ENCODE measurements at places on chromosomes 4 and X.

- no peak for DNase-seq
Observed at GRCh38 chr4:147833254-147833653, 101.4 kb downstream of the ARHGAP10 start.

DNA sequence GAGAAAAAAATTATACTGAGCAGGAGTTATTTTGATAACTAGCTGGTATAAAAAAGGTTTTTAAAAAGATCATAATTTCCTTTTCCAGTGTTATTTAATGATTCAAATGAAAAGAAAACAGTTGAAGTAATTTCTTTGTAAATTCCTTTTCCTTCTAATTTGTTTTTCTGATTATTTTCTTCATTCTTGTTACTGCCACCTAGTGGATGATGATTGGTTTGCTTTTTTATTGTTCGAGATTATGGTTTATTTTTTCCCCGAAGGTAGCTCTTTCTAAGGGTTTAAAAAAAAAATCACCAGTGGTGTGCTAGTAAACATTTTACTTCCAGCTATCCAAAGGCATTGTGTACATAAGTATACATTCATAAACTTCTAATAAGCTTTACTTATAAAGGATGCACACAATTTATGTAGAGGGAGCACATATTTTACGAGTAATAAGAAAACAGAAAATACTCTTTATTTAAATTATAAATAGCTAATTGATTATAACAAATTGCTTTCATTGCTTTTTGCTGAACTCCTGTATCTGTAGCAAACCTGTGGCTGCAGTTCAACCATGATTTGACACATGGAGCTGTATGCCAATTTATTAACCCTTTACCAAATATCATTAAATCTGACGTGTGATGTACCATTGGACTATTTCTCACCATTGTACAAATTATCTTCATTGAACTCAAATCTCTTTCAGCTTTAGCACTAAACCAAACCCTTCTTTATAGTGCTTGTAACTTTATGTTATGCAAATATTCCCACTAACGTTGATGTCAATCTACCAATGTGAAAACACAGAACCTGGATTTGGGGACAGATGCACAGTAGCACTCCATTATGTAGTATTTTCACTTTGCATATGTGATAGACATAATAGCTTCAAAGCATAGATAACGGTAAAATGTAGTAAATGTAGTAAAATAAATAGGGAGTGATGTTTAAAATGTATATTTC lies 97.8 kb upstream of the ANK2 start:
- peak; percentile 34 for DNase-seq

DNA sequence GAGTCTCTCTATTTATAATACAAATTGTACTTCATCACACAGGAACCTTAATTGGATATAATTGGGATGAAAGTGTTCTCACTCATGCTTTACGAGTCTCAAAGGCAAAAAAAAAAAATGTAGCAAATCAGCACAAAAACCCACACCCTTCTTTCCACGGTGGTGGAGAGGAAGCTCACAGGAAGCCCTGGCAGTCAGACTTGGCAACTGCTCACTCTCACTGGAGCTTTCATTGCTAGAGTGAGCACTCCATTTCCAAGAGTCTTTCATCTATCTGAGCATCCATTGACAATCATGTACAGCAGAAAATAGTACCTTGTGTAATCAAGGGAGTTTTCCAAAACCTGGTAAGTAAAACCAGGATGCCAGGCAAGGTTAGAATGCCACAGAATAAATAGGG lies 2159.4 kb upstream of the AGA start:
- no peak for DNase-seq

- DNase-seq = no peak
Observed at GRCh38 chr4:10069075-10069642, 47.4 kb downstream of the WDR1 start.

GRCh38 chr4:11355226-11355625 lies 73.5 kb downstream of the HS3ST1 start:
- no peak for DNase-seq

DNA sequence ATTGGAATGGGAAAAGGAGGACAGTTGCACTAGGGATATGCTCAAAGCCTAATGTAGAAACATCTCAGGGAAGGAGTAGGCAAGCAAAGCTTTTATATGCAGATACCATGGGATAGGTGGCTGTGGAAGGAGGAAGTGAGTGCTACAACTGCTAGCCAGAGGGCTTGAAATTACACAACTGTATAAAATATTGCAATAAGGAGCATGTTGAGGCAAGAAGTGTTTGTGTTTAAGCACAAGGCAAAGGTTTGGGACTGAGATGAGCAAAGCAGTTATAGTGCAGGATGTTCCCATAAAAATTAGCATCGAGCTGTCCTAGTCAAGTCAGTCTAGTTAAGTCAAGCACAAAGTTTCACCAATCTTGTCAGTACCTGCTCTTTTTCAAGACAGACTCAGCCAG lies 35.6 kb upstream of the DCAF8L1 start:
- no peak for DNase-seq

- no peak for DNase-seq
Observed at GRCh38 chrX:12868747-12869146, 1.9 kb downstream of the TLR7 start.

GRCh38 chrX:106862972-106863688 lies 40.0 kb downstream of the RIPPLY1 start:
- DNase-seq = peak; percentile 68

GRCh38 chr4:140269369-140269768 lies 104.1 kb upstream of the SCOC start:
- DNase-seq = no peak

GRCh38 chr4:76772498-76773106 lies 125.3 kb downstream of the SOWAHB start:
- DNase-seq = no peak

DNA sequence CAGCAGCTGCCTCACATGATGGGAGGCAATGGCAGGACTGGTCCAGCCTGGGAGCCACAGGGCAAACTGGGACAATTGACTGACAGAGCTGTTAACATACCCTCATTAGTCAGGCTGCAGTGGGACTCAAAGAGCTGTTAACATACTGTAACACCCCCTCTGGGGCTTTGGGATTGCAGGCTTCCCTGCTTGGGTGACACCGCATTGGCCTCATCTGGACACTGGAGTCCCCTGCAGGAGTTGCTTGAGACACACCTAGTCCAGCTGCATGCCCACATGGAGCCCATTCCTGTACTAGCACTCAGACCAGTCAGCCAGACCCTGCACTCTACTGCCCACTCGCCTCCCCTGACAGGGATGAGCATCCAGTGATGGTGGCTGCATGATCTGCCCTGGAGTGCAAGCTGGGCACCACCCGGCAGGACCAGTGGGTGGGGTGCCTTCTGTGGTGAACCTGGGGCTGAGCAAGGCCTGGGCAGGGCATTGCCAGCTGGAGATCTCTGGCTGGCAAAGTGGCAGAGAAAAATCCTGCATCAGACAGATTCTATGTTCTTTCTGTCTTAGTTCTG lies 138.8 kb downstream of the DTHD1 start:
- peak; percentile 17 for DNase-seq

- no peak for DNase-seq
Observed at GRCh38 chr4:32042486-32043247, 1322.5 kb downstream of the PCDH7 start.

DNA sequence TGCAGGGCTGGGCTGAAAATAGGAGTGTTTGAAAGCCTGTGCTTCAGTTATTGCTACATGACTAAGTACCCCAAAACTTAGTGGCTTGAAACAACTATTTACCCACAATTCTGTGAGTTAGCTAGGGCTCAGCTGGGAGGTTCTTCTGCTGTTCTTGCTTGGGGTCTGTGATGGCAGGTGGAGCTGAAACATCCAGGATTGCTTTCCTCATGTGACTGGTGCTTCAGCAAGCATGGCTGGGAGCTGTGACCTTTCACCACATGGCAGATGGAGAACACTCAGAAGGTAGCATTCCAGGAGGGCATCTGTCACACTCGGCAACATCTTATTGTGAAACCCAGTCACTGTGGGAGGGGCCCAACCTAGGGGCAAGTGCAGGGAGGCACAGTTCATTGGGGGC lies 57.0 kb upstream of the TBC1D14 start:
- no peak for DNase-seq

GRCh38 chr4:187414716-187415115 lies 580.9 kb upstream of the ZFP42 start:
- DNase-seq = no peak

GRCh38 chr4:72319601-72320021 lies 249.4 kb downstream of the ADAMTS3 start:
- no peak for DNase-seq

- DNase-seq = no peak
Observed at GRCh38 chr4:88533937-88534750, 10.6 kb upstream of the PYURF start.
